ENCODE measurements at places on chromosomes 1 and 21.

- peak; percentile 68 for DNase-seq
Observed at GRCh38 chr1:151984313-151984956, 9.2 kb downstream of the S100A10 start.

GRCh38 chr1:200150721-200151120, 123.2 kb downstream of the NR5A2 start:
- peak; percentile 24 for DNase-seq

DNA sequence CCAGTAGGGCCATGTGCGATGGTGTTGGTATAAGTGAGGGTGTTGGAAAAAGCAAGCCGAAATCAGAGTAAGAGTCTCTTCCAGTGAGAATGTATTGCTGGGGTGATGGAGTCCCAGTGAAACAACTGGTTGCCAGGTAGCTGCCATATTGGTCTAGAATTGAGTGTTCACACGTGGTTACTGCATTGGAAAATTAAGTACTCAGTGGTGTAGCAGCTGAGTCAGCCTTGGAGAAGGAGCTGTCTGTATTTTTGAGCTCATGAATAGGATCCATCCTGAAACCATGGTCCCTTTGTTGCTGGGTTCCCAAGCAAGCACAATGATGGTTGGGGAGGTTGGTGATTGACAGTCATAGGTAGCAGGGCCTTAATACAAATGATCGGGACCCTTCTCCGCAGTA, 235.3 kb downstream of the DYRK1A start:
- DNase-seq = no peak

- DNase-seq = no peak
Observed at GRCh38 chr1:201004732-201005131, 18.8 kb downstream of the KIF21B start.

DNA sequence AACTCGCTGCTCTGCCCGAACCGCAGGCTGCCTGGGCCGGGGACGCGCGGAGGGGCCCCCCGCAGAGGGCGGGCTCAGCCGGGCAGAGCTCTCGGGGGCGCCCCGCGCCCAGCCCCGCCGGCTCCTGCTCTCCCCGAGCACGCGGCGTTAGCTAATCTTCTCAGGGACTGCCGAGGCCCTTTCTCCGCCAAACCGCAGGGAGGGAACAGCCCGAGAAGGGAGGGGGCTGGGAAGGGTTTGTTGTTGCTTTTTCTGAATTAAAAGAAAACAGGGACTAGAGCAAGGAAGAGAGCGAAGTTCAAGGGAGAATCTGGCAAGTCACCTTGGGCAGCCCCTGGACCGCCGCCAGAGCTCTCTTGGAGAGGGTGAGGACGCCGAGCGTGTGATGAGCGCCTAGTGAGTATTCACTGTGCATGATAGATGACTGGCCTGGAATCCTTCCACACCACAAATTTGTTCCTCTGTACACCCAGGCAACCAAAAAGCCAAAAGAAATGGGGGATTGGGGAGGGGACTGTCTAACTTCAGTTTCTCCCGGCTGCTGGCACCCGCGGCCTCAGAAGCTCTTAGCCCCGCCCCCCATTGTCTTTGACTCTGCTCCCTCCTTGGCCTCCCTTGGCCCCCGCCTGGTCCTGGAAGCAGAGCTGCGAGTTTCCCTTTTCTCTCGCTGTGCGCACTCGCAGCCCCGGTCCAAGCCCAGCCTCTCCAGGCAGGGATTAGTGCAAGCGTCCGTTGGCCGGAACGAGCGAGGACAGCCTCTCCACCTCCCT, 19.7 kb upstream of the LMX1A start:
- peak; percentile 87 for DNase-seq
